Activated CD4-positive, alpha-beta T cell treated with anti-CD3 and anti-CD28 coated beads, Interleukin-2, Interleukin-6, amounts not matched to agents 100 ng/mL and 50 ng/mL, durations not matched to agents 16 hours and 8 hours (primary cell): ENCODE measurements at places on chromosomes 4 and X.

DNA sequence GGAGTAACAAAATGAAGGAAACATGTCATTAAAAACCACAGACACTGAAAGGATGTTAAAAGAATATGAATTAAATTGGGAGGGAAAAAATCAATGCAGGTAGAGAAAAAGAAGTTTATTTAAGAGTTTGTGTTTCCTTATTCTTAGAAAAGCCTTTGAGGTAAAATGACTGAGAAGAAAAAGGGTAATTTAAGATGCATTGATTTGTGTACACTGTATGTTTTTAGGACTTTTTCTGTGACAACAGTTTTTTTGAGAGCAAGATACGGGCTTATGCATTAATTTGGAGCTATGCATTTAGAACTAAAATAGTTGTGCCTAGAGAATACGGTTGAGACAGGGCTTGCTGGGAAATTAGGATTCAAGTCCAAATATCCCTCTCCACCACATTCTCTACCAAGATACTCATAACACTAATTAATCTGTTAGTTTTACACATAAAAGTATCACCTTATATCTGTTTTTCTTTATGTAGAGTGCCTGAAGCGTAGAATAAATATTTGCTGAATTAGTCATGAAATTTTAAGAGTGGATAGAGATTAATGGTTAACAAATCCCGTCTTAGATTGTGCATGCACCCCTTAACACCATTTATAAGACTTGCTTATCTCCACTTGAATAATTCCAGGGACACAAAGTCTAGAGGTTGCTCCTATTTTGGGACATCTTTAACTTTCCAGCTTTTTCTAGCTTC is 232.5 kb downstream of the PCDH7 start:
- no peak for DNase-seq

GRCh38 chr4:78766026-78766425 is 10.1 kb upstream of the BMP2K start:
- DNase-seq = no peak

DNA sequence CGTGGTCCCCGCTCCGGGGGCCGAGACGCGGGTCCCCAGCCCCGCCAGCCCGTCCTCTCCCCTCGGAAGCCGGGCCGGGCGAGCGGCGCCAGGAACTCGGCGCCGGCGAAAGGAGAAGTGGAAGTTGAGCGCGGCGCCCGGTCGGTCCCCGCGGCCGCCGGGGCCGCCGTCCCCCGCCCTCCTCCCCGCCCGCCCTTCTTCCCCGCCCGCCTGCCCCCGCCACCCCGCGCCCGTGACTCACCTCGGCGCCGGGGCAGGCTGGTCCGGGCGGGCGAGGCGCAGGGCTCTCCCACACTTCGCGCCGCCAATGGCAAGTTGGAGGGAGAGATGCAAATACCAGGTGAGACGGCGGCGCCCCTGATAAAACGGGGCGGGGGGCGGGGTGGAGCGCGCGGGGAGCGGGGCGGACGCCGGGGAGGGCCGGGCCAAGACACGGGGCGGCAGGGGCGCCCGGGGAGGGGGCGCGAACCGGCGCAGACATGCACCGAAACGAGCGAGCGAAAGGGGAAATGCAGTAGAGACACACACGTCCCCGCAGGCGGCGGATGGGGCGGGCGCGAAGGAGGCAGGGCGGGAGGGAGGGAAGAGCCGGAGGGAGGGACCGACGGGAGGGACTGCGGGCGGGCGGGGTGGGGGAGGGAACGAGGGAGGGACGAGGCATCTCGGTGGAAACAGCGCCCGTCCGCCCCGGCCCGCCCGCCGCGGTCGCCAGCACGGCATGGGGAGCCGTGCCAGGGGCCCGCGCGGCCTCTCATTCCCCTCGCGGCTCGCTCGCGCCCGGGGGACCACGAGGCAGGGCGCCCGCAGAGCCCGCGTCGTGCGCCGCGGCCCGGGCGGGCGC is at the start of gene ELF4:
TSS of gene ELF4 (minus strand) at position 119 of the 841 bp plus-strand sequence. CDS start 29,167 bp downstream, outside the sequence.
- DNase-seq = peak; percentile 53

DNA sequence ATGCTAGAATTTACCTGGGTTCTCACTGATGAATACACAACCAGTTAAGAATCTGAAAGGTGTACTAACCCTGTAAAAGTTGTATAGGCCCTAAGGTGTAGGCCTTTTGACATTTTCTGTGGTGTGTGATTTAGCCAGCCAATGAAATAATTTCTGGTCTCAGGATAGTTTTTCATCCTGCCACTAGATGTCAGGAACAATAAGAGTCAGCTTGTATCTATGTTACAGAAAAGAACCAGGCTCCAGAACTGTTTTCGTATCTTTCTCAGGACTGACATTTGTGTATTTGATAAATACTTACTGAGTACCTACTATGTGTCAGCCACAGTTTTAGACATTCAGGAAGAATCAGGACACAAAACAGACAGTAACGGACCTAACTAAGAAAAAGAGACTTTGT is 673.6 kb upstream of the TENM3 start:
- DNase-seq = no peak

DNA sequence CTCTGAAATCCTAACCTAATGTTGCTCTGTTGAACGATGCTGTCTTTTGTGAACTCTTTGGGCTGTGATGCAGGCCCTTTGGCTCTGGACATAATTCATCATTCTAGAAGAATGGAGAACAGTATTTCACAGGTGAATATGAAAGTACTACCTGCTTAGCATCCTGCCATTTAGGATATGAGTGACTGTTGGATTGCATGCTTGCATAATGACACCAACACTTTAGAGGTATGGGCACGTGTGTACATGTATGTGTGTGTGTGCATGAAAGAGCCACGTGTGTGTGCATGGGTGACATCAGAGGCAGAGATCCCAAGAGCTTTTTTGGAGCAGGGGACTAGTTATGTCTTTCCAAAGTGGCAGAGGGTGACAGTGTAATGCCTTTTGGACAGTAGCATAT is 70.2 kb upstream of the ZNF518B start:
- no peak for DNase-seq

DNA sequence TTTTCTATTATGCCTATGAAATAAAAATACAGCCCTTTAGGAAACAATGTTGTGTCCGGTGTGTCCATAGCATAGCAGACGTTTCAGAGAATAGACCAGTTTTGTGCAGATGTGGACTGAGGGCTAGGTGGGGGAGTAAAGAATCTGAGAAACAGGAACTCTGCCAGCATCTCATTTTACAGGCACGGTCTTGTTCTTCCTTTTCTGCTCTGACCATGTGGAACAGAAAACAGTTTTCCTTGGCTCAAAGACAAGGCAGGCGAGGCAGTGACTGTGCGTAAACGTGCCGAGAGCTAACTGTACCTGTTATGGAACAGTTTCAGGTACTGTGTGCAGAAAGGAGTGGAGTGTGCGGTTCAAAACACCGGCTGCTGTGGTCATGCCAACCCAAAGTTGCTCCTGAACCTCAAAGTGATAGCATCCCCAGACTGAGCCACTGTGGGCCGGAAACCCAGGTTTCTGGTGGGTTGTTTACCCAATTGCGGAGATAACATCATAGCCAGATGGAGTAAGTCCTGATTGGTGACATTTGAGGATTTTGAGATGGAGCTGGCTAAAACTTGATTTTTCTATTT is 20.2 kb downstream of the CNGA2 start:
- DNase-seq = no peak

GRCh38 chr4:136749989-136750388 is 782.3 kb downstream of the PCDH18 start:
- DNase-seq = no peak

DNA sequence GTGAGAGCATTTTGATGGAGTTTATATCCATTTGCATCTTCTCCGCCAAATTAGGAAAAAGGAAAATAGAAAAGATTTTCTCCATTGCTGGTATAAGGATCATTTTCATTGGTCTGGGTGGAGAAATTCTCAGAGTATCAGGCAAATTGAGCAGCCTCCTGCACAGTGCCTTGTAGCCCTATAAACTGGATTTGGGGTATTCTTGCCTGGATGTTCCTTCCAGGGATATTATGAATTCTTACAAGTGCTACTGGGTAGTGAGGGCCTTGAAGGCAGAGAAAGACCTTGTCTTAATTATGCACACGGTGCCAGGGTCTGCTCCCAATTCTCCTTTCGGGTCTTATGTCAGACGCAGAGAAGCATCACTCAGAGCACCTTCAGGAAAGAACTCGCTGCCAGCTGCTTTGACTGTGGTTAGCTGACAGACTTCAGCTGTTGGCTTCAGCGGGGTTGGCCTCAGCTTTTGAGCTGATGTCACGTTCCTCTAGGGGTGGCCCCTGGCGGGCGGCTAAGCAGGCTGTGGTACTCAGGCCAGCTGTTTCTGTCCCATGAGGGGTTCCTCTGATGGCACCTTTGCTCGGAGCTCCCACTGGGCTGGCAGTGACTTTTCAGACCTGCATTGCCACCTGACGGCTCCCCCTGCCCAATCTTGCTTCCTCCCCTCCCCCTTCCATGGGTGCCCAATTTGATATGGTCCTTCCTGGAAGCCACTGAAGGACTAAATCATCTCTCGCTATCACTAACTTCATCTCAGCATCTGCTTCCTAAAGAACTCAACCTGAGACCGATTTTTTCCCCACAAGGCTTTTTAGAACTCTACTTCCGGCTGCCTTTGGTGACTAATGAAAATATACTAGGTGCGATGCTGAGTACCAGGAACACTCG is 519.5 kb downstream of the BCOR start:
- DNase-seq = peak; percentile 71
